ENCODE measurements at places on chromosomes 6 and 20.

GRCh38 chr6:117440706-117441525 lies 15.2 kb upstream of the ROS1 start:
- DNase-seq = no peak

- no peak for DNase-seq
These were observed 30.6 kb downstream of the SHLD1 start for GRCh38 chr20:5780846-5781217.

DNA sequence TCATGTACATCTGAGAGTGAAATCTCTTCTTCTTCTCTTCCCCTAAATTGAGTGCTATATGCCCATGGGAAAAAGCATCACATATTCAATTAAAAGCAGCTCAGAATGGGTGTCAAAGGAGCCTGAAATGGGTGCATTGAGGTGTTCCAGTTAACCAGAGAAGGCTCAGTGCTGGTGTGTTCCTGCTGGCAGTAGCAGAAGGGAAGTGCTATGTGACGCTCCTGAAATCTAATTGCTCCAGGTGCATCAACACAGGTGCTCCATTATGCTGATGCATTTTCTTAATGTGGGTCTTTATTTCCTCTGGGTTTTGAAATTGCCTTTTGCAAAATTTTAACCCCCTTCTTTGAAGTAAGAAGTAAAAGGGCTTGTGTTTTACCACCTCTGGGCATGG lies 17.9 kb downstream of the SLC22A2 start:
- DNase-seq = no peak

DNA sequence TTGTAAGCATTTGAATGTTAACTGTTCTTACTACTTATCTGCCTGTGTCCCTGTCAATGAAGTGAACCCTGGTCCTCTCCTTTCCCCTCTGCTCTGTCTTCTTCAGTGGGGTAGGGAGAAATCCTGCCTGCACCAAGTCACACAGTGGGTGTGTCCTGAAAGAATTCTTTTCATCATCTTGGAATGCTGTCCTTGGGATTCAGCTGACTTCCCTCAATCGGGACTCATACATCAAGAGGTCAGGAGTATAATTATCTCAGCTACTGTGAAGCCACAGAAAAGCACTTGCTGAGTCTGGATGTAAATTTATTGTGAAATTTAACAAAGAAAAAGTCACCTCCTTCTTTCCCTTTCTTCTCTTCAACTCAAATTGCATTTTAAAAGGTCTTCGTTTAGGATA lies 328.5 kb downstream of the SOX4 start:
- no peak for DNase-seq

DNA sequence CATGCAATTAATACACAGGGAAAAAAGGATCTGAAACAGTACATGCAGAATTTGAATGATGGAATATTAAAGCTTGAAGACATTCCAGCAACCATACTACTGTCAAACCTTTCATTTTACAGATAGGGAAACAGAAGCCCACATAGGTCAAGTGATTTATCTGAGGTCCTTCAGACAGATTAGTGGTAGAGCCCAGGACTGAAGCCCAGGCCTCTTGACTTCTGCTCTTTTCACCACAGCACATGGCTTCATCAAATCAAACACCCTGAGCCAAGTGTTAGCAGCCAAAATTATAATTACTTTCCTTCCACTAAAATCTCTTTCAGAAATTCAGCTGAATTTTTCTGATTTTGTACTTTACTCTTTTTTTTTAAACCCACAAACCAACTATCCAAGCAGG lies 435.6 kb upstream of the RUNX2 start:
- no peak for DNase-seq

DNA sequence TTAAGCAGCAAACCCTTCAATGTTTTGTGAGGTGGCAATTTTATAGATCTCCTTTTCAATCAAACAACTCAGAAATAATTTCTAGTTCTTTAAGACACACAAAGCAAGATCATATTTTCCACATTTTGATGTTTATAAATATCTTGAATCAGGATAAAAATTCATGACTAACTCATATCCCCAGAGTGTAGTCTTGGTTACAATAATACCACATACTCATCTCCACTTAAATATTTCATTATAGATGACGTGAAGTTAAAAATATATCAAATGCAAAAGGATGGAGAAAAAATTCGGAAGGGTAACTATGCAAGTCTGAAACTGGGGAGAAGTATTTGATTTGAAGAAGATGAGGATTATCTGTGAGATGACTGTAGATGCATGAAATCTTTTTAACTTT lies 59.8 kb upstream of the HIVEP1 start:
- DNase-seq = no peak

DNA sequence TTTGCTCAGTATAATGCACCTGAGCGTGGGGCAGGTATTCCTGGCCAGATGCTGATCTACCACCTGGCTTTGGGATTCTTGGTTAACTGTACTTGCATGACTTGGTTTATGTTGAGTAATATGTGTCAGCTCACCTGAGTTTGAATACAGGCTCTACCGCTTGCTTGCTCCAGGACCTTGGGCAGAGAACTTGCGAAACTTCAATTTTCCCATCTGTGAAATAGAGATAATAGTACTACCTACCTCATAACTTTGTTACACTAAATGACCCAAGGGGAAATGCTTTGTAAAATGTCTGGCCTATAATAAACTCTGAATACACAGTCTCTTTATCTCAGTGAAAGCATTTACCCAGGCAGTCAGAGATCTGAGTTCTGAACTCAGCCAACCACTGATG lies 51.8 kb downstream of the SCAND1 start:
- DNase-seq = no peak

DNA sequence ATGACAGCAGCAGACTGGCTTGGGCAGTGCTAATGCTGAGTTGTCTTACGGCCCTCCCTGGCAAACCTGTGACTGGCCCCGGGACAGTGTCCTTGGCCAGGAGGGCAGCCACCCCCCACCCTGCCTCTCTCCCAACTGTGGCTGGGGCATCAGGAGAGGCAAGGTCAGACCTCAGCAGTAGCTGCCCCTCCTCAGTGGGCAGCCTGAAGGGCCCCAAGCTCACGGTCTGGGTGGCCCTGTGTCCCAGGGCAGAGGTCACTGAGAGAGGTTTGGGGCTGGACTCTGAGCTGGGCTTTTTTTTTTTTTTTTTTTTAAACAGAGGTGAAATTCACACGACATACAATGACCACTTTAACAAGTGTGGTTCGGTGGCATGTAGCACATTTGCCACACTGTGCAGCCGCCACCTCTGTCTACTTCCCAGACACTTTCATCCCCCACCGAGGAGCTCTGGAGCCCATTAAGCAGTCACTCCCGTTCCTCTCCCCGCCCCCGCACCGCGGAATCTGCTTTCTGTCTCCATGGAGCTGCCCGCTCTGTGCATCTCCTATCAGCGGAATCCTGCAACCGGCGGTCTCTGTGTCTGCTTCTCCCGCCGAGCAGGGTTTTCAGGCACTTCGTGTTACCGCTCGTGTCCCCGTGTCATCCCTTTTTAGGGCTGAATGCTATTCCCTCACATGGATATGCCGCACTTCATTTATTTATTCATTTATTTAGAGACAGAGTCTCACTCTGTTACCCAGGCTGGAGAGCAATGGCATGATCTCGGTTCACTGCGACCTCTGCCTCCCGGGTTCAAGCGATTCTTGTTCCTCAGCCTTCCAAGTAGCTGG lies 67.9 kb upstream of the GATA5 start:
- no peak for DNase-seq

DNA sequence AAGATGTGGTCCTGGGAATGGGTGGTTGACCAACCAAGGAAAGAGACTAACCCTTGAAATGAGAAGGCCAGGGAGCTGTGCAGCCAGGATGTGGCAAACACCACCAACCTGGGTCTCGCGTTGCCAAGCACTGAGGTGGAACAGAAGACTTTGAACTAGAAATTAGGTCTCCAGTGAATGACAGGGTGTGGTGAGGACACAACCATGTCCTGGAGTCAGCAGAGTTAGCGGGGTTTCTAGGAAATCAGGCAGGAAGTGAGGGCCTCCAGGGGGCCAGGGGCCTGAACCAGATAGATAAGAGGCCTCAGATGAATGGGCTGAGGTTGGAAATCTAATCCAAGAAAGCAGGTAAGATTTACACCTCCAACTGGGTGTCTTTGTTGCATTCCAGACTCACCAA lies 353.3 kb upstream of the ARID1B start:
- no peak for DNase-seq

GRCh38 chr20:21125072-21125848 lies 622 bp upstream of the KIZ start:
- peak; percentile 57 for DNase-seq

DNA sequence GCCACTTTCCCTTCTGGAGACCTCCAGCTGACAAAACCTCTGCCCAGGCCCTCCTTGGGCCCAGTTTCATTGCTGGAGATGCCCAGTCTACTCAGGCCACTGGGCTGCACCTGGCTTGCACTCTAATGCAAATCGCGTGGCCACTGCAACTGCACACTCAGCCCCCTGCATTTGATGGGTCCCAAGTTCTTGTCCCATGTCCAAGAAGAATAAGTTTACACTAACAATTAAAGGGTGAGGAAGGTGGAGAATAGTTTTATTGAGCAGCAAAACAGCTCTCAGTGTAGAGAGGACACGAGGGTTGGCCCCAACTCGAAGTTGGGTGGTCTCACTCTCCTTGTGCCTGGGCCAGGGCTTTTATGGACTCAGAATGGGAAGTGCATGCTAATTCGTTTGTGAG lies 31.9 kb upstream of the THEMIS start:
- no peak for DNase-seq

- DNase-seq = no peak
These were observed 12.3 kb downstream of the PXT1 start for GRCh38 chr6:36430351-36430750.

GRCh38 chr6:130303431-130303830 lies 62.4 kb upstream of the TMEM200A start:
- DNase-seq = no peak

DNA sequence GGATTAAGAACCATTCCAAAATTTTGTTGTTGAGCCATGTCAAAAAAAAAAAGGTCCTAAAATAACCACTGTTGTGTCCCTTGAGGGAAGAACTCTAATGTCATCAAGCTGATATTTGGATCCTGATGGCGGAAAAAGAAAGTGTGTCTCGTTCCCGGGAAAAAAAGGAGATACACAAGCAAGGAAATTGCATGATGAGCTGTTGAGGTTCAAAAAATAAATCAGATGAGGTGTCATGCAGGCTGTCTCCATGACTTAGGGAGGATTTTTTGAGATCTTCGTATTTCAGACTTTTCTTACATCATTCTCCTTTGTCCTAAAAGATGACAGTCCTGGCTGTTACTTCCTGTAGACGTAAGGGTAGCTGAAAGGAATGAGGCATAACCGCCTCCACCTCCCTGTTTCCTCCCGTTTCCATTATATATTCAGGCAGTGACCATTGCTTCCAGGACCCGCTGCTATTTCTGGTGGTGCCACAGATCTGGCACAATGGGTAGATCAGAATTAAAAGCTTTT lies 117.3 kb upstream of the TNFAIP3 start:
- no peak for DNase-seq

DNA sequence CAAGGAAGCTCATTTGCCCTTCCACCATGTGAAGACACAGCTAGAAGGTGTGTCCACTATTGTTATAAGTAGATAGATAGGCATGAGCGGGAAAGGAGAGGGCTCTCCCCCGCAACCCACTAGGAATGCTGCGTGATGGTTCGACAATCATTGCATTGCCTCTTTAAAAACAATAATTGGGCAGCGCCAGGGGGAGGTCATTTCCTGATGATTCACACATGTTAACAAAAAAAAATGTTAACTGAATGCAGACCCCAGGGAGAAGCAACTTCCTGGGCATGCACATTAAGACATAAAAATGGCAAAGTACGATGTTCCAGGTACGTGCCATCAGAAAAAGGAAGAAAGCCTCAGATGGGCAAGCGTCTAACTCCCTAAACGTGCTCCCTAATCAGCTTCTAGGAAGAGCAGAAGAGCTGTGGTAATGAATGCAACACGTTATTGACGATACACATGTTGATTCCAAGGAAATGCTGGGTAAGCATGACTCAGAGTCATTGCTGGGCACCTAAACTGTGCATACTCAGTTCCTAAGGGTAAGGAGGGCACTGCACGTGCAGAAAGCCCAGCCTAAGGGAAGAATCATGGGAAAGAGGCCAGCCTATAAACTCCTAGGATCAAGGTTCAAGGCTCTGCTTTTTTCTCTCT lies 113.7 kb downstream of the FAM217A start:
- DNase-seq = no peak

- no peak for DNase-seq
These were observed 23.3 kb downstream of the ATXN1 start for GRCh38 chr6:16737925-16738324.

Measured in HEK293T (cell line).